ENCODE measurements at places on chromosomes 5 and 9.

- no peak for DNase-seq
These were observed 141.8 kb downstream of the FAM174A start for GRCh38 chr5:100676817-100677631.

DNA sequence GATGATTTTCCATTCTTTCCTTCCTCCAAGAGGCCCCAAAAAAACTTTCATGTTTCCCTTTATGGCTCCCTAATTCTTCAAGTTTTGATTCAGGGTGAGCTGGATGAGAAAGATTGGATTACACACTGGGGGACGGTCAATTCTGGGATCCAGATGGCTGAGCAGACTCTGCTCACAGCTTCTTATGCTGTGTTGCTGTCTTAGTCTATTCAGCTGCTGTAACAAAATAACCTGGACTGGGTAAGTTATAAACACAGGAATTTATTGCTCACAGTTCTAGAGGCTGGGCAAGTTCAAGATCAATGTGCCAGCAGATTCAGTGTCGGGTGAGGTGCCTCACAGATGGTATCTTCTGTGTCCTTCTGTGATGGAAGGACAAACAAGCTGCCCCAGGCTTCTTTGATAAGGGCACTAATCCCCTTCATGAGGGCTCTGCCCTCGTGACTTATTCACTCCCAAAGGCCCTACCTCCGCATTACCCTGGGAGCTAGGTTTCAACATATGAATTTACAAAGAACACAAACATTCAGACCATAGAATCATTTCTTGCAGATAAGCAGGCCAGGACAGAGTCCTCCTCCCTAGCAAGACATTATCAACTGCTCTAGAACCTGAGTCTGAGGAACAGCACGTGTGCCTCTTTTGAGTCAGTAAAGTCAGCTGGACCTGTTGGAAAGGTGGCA, 23.1 kb upstream of the SMAD5 start:
- DNase-seq, result no peak

- no peak for DNase-seq
These were observed 91.0 kb upstream of the C9orf72 start for GRCh38 chr9:27664121-27664779.

DNA sequence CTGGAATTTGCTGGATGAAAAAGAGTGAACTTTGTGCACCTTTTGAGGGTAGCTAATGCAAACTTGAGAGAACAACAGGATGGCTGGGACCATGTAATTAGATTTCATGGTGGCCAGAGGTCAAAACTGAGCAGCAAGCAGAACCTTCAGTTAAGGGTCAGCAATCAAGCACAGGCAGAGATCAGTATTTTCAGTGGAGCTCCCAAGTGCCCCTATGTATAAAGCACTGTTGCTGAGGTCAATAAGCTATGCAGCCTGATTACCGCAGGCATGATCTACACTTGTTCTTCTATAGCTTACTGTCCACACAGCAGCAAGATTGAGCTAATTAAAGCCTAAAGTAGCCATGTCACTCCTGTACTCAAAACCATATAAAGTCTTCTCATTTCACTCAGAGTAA, 62.1 kb upstream of the TMC1 start:
- DNase-seq, result no peak

GRCh38 chr9:69324549-69325401, at the start of gene ENTREP1:
Gene ENTREP1, plus strand, starts transcription at chr9:69325215. Its CDS starts 95 bp downstream, at chr9:69325310.
- DNase-seq, result peak; percentile 62

DNA sequence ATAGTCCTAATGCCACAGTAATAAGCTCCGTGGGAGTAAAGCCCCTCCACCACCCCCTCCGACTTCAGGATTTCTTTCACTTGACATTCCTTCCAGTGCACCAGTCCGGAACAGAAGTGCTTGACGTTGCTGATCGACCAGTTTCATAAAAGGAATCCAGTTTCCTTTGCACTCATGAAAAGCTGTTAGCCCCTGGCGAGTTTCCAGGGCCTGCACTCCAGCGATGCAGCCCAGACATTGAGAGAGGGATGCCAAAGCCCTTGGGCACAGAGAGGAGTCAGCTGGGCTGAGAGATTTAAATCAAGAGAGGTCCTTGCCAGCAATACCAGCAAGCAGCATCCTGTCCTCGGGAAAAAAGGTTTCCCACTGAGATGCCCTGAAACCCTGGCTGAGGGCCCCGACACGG, 170.1 kb downstream of the GABBR2 start:
- no peak for DNase-seq

DNA sequence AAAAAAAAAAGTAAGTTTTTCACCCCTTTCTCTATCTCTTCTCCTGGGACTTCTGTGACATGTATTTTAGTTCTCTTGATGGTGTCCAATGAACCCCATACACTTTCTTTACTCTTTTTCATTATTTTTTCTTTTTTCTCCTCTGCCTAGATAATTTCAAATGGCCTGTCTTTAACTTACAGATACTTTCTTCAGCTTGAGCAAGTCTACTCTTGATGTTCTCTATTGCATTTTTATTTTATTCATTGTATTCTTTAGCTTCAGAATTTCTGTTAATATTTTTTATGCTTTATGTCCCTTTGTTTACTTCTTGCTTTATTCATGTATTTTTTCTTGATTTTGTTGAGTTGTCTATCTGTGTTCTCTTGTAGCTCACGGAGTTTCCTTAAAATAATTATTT, 32.5 kb upstream of the FAM120A start:
- no peak for DNase-seq

DNA sequence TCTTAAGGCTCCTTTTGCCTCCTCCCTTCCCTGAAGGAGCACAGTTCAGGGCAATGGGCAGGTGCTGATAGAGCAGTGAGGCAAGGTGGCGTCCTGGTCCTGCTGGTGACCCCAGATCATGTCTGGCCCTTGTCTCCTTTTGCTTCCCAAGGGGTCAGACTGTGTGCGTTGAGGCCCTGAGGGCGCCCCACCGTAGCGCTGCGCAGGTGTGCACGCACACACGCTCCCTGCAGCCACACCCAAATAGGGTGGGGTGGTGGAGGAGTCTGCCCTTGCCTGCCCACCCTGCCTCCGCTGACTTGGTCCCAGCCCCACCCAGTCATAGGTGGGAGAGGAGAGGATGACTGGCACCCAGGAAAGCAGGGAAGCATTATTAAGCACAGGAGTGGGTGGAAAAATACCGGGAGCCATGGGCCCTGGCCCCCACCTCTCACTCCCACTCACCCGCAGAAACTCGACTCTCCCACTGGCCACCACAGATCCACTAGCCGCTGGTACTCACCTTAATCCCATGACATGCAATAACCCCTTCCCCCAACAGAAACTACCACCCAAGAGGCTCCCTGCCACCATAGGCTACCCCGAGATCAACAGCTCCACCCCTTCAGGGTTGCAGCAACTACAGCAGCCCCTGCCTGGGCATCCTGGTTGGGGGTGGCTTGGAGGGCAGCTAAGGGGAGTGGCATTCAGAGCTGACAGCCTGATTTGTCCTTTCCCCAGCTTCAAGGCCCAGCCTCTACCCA, 16.7 kb downstream of the PDLIM4 start:
- no peak for DNase-seq

DNA sequence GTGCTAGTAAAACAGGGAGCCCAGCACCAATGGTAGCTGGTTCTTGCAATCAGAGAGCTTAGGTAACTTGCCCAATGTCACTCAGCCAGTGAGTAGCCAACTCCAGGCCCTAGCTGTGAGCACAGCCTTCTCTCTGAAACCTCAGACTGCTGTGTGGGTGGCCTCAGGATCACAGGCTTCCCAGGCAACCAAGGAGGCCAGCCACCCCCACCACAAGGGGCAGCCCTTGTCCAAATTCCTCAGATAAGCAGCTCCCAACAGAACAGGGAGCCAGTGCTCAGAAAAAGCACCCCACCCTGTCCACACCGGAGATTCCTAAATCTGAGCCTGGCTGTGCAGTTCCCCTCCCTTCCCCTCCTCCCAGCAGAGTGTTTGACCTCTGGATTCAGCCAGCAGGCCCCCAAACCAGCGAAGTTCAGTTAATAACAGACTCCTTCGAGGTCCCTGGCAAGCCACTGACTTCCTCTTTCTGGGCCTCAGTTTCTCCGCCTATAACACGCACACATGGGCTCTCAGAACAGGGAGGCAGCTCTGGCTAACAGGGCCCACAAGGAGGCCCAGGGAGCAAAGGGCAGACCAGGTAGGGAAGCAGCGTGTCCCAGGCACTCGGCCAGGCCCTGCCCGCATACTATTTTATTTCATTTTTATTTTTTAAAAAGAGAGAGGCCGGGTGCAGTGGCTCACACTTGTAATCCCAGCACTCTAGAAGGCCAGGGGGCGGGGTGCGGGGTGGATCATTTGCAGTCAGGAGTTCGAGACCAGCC, 2.7 kb downstream of the EEIG1 start:
- no peak for DNase-seq

DNA sequence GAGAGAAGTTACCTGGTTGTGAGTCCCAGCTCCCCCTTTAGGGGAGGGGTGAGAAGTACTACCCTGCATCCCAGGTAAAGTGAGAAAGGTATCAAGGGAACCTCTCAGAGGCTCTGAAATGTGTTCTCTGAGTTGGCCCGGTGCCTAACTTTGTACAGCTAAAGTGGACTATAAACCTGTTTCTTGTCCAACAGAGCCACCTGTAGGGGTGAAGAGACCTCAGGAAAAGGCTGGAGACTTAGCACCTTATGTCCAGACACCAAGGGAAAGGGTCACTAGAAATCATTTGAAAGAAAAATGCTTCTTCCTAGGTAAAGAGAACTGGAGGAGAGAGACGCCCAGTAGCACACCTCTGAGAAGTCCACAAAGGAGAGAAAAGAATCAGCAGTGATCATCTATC, 108.3 kb upstream of the KIF2A start:
- DNase-seq, result no peak

- DNase-seq, result no peak
These were observed 354.1 kb upstream of the RFX3 start for GRCh38 chr9:3879726-3880505.
